IgD-negative memory B cell (primary cell): ENCODE measurements at places on chromosomes 2 and 18. TPM values are rescaled to one million over a fixed set of nuclear protein-coding genes. Genes with fewer than 3 reads are reported as not detected.

Gene ACVR1C
- polyA plus RNA-seq: 0.23 TPM

Gene RPRD1A
- 15.6 TPM for polyA plus RNA-seq

Gene ARHGAP15
- polyA plus RNA-seq: 190 TPM

Gene CD28
- 1.3 TPM for polyA plus RNA-seq

Gene CSRNP3
- polyA plus RNA-seq: not detected

Gene TEX44
- polyA plus RNA-seq: not detected

Gene KCNG3
- not detected for polyA plus RNA-seq
